NCI-H1694 (cell line): ENCODE measurements at places on chromosomes 16 and 17.

- DNase-seq, result no peak
Measured at GRCh38 chr17:27553019-27553511, 77.9 kb upstream of the LGALS9 start.

- no peak for DNase-seq
Measured at GRCh38 chr16:78815713-78816112, 716.3 kb downstream of the WWOX start.

GRCh38 chr17:40536295-40537171, 28.7 kb downstream of the CCR7 start:
- no peak for DNase-seq

- no peak for DNase-seq
Measured at GRCh38 chr17:77619326-77619725, 339.2 kb upstream of the TNRC6C start.
